ENCODE measurements at places on chromosomes 1 and 21.

GRCh38 chr1:183804916-183805841 is at the start of gene RGL1:
RGL1 (plus strand) TSS chr1:183805120; CDS start chr1:183805298, 178 bp downstream.
- no peak for DNase-seq

DNA sequence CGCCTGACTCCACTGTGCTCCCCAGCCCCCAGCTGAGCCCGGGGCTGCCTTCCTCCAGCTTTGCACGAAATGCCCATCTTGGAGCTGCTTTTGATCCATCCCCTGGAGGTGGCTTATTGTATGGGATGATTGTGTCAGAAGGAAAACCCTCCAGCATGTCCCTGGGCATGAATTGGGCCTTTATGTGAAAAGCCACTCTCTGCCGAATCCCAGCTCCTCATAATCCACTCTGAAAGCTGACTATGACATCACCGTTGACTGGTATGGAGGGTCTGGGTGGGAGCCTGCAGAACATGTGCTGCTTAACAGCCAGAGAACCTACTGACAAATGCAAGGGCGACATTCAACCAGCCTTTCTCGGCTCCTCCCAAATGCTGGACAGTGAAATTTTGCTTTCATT is 74.6 kb downstream of the NENF start:
- DNase-seq: no peak

DNA sequence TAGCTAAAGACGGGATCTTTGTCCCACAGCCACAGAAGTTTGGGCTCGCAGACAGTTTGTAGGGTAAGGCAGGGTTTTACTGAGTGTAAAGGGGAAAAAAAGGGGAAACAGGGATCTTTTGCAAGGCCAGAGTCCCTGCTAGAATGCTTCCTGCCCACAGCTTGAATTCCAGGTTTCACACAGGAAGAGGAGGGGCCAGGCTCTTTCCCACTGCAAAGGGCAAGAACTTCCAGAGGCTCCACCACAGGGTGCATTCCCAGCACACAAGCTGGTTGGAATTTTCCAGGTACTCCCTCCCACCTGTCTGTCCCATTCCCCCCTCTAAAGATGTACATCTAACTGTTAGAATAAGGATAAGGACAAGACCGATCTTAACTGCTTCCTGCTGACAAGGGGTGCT is 1126.9 kb downstream of the KCNT2 start:
- no peak for DNase-seq

DNA sequence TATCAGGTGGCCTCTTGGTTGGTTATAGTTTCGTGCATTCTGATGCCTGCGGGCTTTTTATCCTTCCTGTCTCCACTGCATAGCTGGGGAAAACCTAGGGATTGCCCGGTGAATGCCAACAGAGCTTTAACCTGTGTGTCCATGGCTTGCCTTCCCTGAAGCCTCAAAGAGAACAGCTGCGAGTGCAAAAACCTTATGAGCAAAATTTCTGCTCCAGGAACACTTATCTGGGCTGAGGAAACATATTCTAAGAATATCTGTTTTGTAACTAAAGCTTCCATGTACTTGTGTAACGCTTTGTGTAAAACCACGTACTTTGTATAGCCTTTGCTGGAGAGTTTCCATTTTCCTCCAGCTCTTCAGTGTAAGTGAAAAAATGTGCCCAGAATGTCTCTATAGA is 7.2 kb downstream of the CNST start:
- no peak for DNase-seq

DNA sequence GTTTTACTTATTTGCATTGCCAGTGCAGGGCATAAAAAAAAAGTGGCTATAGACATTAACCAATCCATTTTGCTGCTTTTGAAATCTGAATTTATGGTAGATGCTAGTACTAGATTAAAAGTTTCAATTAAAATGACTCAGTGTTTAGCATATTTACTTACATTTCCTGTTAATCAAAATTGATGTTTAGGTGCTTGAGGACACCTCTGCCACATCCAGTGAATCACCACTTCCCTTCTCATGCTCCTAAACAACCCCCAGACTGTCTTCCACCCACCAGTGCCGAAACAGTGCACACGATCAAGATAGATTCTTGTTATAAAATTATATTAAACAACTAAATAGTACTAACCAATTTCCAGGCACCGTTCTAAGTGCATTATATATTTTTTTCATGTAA is 32.7 kb downstream of the HSD17B7 start:
- DNase-seq: no peak

GRCh38 chr1:41294216-41294615 is 52.1 kb upstream of the SCMH1 start:
- DNase-seq: no peak

GRCh38 chr1:77553568-77554291 is 128.7 kb downstream of the ZZZ3 start:
- no peak for DNase-seq

- no peak for DNase-seq
These were observed 15.4 kb downstream of the PKP1 start for GRCh38 chr1:201298396-201299381.

DNA sequence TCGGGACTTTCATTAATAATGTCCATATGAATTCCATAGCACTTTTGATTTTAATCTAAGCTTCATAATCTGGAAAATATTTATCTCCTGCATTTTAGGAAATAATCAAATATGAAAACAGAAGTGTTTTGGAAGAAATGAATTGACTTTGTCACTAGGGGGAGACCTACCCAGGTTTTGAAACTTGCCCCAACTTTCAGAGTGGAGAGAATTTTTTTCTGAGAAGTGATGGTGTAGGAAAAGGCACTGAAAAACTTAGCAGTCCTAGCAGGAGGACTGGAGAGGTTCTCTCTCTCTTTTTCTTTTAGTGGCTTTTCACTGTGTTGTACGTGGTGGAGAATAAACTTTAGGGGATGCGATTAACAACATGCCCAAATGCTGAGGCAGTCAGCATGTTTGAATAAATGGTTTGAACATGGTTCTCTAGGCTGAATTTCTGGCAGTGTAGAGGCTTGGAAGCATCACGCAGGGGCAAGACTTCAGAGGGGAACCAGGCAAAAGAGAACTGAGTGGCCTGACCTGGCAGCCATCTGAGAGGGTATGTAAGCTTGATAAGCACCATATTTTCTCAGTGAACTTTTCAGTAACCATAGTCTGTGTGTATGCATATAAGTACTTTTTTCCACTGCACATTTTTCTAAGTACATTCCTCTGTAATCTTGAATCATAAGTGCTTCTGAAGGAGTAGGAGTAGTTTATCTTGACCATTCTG is 68.3 kb upstream of the NEK7 start:
- no peak for DNase-seq

GRCh38 chr1:73868810-73869336 is 329.1 kb downstream of the LRRIQ3 start:
- DNase-seq: no peak

- DNase-seq: no peak
These were observed 2.3 kb downstream of the EVA1C start for GRCh38 chr21:32414579-32415358.

DNA sequence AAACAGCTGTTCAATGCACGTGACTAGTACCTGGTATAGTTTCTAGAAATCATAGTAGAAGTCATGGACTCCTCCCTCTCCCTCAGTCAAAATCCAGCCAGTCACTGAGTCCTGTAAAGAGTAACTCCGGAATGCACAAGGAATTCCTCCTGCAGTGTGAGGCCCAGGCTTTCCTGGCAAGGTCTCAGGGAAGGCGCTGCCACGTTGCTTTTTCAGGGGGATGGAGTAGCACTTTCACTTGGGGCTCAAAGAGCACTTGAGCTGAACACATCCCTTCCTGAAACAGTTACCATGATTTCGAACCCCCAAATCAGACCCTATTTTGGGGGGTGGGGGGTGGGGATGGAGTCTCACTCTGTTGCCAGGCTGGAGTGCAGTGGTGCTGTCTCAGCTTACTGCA is 26.4 kb upstream of the LRRC8D start:
- no peak for DNase-seq

- no peak for DNase-seq
These were observed 5.8 kb downstream of the MAGI3 start for GRCh38 chr1:113396102-113396501.

DNA sequence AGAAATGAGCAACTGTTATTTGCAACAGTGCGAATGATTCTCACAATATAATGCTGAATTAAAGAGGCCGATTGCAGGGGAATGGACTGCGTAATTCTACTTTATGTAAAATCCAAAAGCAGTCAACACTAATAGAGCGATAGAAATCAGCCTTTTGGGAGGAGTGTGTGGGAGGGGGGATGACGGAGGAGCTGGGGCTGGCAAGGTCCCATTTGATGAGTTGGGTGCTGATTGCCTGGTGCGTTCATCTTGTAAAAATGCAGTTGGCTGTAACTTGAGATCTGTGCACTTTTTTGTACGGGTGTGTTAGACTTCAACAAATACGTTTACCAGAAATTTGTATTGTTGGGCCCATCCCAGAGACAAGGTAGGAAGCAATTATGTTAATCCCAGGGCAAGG is 20.7 kb downstream of the TNFRSF8 start:
- DNase-seq: no peak

DNA sequence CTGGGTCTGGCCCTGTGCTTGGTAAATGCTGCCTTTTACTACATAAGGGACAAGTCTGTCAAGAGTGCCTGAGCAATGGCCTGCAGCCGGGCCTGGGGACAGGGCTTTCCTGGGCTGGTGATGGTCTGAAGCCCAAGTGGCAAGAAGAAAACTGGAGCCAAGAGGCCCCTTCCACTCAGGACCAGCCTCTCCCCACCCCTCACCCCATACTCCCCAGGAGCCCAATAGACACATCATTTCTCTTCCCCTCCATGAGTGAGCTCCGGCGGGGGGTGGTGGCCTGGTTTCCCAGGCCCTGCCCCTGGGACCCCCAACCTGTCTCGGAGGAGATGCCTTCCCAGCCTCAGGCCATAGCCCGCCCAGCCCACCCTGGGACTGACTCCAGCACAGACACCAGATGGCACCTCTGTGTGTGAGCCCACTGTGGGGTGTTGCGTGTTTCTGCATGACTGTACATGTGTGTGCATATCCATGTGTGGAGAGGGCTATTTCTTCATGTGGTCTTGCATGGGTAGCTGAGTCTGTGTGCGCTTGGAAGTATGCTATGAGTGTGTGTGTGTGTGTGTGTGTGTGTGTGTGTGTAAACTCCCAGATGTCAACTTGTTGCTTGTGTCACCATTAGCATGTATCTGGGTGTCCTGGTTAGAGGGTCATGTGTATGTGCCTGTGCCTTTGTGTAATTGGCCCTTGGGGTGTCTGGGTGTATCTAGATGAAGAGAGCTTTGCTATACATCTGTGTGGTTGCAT is 14.3 kb upstream of the LRP8 start:
- DNase-seq: no peak

- DNase-seq: no peak
These were observed 184.6 kb downstream of the APP start for GRCh38 chr21:25985990-25986389.

DNA sequence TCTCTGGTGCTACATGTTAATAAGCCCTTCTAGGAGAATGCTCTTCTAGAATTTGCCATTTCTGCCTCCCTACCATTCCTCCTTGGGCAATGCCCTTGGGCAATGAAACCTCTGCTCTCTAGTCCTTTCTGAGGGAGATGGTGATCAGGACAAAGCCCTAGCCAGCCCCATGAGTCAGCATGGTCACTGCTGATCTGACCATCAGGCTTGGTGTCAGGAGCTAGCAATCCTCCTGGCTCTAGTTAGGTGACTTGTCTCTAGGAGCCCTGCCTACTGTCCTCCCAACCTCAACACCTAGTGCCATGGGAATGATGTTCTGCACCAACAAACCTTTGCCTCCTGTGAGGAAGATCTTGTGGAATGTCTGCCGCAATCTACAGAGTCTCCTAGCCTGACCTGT is 89.8 kb downstream of the NMNAT2 start:
- DNase-seq: no peak

DNA sequence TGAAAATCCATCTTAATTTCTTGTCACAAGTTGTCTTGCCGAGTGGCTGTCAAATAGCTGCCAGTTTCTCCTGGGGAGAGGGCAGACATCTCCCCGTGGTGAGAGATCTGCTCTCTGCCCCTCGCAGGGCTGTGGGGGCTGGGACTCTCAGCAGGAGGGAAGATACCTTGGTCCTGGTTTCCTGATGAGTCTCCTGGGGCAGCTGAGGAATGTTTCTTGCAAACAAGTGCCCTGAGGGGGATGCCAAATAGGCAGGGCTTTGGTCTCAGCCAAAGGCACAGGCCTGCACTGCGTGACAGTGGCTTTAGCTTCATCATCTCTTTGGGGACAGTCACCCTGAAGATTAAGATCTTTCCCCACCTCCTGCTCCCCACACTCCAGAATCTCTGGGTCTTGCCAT is 40.9 kb downstream of the SYT6 start:
- no peak for DNase-seq

DNA sequence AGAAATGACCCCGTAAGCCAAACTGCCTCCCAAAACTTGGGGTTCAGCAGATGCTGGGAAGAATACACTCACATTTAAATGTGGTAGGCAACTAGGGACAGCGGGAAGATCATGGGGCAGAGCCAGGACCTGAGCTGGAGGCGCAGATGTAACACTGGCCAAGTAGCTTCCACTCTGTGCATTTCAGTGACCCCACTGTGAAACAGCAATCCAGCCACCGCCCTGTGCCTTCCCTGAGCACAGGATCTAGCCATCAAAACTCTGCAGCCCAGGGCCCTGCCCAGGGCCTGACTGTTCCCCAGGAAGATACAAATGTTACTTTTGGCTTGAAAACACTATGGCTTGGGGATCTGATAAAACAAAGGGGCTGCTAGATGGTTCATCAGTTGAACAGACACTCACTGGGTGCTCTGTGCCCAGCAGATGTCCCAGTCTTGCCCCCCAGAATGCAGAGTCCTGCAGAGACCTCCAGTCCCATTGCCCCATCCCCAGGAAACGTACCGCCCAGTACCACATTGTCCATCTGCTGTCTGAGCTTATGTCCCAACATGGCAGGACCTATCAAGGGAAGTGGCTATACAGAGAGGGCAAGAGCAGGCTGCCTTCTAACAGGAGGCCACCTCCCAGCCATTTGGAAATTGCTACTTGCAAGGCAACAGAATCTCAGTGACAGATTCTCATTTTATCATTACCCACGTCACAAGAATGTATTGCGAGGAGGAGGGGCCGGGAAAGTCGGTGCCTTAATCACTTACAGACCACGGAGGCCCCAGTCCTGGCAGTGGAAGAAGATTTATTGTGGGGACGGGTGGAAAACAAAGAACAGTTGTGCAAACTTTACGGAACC is 124.0 kb downstream of the DMRTB1 start:
- DNase-seq: no peak

DNA sequence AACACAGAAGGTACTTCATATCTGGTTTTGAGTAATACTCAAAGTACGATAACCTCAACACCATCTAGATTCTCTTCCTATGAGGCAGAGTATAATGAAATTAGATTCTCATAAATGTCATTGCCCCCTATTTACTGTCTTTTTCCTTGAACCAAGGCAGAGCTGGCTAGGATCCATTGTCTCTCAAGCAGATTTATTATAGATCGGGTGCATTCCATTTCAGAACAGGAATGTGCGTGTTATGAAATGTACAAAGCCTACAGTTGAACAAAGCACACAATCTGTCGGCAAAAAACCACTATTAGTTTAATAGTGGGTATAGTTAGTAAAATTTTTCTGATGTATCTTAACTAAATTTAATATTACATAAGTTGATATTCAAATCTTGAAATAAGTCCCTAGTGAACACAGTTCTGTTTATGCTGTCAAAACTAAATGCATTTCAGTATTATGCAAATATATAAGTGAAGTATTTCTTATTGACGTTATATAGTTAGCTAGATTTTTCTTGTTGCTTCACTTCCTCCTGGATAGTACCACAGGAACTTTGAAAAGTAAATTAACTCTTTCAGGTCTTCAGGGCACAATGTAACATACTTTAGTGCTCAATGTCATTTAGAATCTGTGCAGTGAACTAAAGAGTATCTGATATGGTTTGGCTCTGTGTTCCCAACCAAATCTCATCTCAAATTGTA is 92.1 kb downstream of the DDAH1 start:
- DNase-seq: no peak

- DNase-seq: no peak
These were observed 42.9 kb upstream of the CITED4 start for GRCh38 chr1:40905061-40905460.

All from NCI-H524 treated with DMSO at 0.1 percent for 48 hours (cell line).